ENCODE measurements at places on chromosomes 13 and 19. TPM values are rescaled to one million over a fixed set of nuclear protein-coding genes. Genes with fewer than 3 reads are reported as not detected.

DNA sequence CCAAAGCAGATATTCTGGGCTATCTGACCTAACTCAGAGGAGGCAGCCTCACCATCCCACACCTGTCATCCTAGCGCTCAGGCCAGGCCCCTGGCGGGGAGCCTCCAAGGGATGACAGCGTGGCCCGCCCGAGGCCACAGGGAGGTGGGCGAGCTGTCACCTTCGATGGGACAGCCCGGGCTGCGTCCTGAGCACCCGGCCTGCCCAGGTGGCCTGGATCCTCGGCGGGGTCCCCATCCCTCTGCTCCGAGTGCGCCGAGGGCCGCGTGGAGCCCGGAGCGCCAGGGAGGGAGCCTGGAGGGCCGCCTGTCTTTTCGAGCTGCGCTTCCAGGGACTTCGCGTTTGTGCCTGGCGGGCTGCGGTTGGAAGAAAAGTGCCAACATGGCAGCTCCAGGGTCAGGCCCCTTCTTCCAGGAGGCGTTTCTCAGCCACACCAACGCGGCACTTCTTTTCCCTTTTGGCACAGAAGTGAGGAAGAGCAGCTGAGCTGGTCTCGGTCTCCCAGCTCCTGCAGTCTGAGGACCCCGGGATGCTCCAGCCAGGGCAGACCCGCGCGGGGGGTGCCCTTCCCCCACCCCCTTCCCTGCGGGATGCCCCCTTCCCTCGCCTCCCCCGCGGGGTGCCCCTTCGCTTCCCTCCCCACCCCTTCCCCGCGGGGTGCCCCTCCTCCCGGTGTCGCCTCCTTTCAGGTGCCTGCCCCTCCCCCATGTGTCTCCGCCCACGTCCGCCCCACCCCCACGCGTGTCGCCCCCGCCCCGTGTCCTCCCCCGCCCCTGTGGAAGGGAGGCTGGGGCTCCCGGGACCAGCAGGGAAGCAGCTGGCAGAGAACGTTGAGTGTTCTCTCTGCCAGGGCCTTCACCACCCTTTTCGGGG, 42.3 kb downstream of the GJA3 start:
- H3K36me3 ChIP-seq = no peaks in the 10 kb centered on the region
- H3K4me3 ChIP-seq = peak overlapping the region; percentile 78
- peak; percentile 72 for DNase-seq
- peaks cover 9% of the 10 kb centered on the region for H3K4me1 ChIP-seq
- no peaks in the 10 kb centered on the region for H3K27me3 ChIP-seq

DNA sequence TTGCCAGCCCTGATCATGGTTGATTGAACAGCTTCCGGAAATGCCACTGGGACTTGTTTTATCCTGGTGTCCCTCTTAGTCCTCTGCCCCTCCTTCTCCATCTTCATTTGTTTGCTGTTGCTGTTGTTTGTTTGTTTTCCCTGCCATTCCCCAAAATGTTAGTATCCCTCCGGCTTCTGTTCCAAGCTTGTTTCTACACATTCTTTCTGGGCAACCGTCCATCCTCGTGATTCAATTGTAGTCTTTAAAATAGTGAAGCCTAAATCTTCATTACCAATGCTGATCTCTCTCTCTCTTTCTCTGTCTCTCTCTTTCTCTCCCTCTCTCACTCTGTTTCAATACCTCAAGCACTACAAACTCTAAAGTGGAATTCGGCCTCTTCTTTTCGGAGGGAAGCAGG, 649.3 kb upstream of the ARGLU1 start:
- peaks cover 7% of the 10 kb centered on the region for H3K4me1 ChIP-seq
- no peak overlapping the region for H3K4me3 ChIP-seq
- H3K36me3 ChIP-seq = no peaks in the 10 kb centered on the region
- H3K27ac ChIP-seq = no peak overlapping the region

- peak overlapping the region; percentile 89 for H3K4me3 ChIP-seq
- H3K36me3 ChIP-seq = no peaks in the 10 kb centered on the region
- H3K4me1 ChIP-seq = peaks cover 23% of the 10 kb centered on the region
- DNase-seq = no peak
Measured at GRCh38 chr13:32587811-32588170, 1.5 kb downstream of the PDS5B start.

FGF9 gene
- total RNA-seq = not detected

FZR1 gene
- total RNA-seq = 39.2 TPM
